ENCODE measurements at places on chromosomes 4 and X. TPM values are rescaled to one million over a fixed set of nuclear protein-coding genes. Genes with fewer than 3 reads are reported as not detected.

- no peak for DNase-seq
Observed at GRCh38 chrX:78712336-78712735, 35.2 kb upstream of the LPAR4 start.

DNA sequence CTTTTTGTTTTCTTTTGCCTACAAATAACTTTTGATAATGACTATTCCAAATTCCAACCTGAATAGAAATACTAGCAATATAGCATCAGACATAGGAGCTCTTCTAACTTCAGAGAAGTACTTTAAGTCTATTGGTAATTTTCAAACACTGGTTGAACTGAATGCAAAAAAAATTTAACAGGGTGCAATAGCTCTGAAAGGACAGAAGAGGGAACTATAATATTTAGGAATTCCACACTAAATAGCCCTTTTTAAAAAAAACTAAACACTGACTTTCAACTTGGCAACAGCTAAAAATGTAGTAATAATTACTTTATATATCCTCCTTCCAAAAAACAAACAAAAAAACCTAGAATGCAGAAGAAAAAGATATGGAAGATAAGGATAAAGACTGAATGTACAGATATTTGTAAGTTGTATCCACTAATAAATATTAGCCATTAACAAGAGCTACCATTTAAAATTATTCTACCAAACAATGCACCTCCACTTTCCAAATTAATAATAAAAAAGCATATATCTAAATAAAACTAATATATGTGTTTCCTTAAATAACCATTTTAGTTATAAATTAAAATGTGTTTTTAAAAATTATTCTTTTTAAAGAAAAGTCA, 81.4 kb downstream of the FBXW7 start:
- DNase-seq, result no peak

GRCh38 chr4:53476232-53477037, 99.0 kb downstream of the FIP1L1 start:
- DNase-seq, result no peak

GPR82 gene
- total RNA-seq, result 0.33 TPM

TFE3 gene
- total RNA-seq, result 64.9 TPM

DNA sequence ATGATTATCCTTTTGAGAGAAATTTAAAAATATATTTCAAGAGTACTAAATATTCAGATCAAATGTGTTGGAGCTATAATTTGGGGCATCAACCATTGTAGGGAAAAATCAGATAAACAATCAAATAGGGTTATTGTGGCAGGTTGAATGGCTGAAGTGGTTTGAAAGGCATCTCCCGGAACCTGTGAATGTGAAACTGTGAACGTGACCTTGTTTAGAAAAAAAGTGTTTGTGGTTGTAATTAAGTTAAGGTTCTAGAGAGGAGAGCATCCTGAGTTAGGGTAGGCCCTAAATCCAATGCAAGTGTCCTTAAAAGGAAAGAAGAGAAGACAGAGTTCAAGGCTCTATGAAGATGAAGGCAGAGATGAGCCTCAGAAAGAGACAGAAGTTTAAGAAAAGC, 37.4 kb downstream of the ADGRA3 start:
- DNase-seq, result no peak

GRCh38 chr4:152510349-152511147, 25.3 kb downstream of the FBXW7 start:
- DNase-seq, result no peak

DNA sequence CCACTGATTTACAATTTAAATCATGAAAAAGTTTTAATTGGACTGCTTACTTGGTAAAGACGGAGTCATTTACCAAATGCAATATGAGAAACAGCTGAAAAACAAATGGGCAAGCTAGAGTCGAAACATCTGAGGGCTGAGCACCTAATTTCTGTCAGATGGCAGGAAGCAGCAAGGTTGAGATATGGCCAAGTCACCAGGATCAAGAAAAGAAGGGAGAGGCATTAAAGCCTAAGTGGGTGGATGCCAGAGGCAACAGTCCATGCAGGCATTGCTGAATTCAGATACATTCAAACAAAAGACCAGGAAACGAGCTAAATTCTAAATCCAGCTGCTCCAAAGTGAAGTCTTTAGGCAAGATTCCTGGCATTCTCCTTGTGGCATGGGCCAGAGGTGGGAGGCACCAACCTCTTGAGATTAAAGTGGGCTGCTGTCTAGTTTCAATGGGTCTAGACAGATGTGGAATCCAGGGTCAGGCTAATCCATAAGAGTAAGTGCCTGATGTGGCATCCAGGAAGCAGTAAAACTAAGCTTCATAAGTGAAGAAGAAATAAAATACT, 8.0 kb upstream of the ARSJ start:
- DNase-seq, result no peak

All from spleen (tissue), 13 donors.